Stimulated activated CD8-positive, alpha-beta memory T cell treated with anti-CD3 and anti-CD28 coated beads, Interleukin-4, amount 100 ng/mL, for 1 hour (primary cell): ENCODE measurements at places on chromosomes 4 and X.

- no peak for DNase-seq
Measured at GRCh38 chrX:104325213-104325585, 70.5 kb upstream of the ESX1 start.

- no peak for DNase-seq
Measured at GRCh38 chr4:22187203-22187820, 238.7 kb upstream of the KCNIP4 start.

DNA sequence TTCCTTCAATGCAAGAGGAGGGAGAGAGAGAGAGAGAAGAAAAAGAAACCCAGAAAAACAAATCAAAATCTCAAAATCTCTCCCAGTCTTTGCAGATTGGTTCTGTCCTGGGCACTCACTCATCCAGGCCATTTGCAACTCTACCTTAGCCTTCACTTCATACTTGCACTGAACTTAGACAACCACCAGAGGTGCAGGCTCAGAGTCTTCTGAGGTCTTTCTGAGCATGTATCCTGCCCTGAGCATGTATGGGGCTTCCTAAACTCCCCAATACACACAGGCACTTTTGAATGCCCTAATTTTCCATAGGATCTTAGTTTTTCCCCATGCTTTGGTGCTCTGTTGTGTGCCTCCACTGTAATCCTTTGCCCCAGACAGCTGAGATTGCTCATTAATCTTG lies 2.9 kb downstream of the CFI start:
- no peak for DNase-seq

GRCh38 chr4:47071901-47072341 lies 40.6 kb downstream of the GABRB1 start:
- no peak for DNase-seq

DNA sequence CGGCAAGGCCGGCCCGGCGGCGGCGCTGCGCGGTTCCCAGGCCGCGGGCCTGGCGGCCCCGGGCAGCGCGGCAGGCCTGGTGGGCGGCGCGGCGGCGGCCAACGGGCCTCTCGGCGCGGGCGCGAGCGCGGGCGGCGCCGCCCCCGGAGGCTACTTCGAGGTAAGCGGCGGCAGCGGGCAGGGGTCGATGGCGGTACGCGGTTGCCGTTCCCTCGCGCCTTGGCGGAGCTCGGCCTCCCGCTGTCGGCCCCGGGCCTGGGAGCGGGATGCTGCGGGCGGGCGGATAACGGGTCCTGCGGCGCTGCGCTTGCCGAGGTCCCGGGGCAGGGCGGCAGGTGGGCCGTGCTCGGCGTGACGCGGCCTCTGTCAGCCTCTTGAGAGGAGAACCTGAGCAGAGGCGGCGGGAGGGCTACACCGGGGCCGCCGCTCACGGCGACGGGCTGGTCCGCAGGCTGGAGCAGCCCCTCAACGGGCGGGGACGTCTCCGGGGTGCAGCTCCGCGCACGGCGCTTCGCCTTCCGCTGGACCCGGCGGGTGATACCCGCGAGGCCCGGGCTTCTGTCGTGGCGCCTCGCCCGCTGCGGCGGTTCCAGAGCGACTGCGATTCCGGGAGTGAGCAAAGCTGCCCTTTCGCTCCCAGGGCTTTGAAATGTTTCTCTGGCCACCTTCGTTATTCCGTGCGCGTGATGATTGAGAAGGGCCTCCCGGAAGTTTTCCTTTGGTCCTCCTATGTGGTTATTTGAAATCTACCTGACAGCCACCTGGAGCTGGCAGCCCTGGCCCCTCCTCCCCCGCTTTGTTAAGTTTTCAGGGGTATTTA lies 774 bp downstream of the FAM193A start:
- peak; percentile 10 for DNase-seq

GRCh38 chr4:184444215-184444952 lies 30.0 kb downstream of the IRF2 start:
- no peak for DNase-seq

GRCh38 chrX:9988762-9989161 lies 21.6 kb downstream of the CLDN34 start:
- no peak for DNase-seq

DNA sequence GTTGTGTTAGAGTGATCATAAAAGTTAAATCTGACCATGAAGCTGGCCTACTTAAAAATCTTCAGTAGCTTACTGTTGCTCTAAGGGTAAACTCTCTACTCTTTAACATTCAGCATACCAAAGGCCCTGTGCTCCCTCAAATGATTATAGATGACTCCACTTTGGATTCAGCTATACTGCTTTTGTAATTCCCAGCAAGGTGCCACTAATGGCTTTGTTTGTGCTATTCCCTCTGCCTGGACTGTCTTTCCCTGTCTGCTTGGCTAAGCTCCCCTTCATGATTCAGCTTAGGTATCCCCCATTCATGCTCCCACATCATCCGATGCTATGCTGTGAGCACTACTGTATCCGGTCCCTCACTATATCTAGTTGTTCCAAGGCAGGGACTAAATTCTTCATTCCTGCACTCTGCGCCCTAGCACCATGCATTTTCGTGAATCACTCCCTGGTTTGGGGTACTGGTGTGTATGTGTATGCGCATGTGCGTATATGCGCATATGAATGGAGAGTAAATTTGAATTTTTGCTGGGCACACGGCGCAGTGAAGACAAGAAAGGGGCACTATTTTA lies 453 bp upstream of the PBDC1 start:
- no peak for DNase-seq

DNA sequence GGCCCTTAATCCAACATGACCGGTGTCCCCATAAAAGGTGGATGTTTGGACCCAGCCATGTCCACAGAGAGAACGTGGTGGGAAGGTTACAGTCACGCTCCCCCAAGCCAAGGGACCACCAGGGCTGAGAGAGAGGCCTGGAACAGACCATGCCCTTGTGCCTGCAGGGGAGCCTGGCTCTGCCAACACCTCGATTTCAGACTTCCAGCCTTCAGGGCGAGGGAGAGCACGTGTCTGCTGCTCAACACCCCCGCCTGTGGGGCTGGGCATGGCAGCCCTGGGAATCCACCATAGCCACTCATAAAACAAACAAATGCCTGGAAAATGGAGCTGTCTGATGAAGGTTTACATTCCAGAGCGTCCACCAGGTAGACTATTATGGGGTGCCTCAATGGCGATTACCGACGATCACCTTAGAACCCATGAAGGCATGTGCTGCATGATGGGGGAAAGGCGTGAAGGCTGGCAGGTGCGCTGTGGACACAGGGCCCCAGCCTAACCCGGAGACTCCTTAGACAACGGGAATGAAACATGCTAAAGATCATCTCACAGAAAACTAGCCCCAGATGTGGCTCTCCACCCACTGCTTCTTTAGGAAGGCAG lies 42.3 kb upstream of the HMX1 start:
- DNase-seq = no peak
